Natural killer cell (primary cell): ENCODE measurements at places on chromosomes 3 and 15. TPM values are rescaled to one million over a fixed set of nuclear protein-coding genes. Genes with fewer than 3 reads are reported as not detected.

GRCh38 chr3:140207541-140207940 lies 272.6 kb downstream of the CLSTN2 start:
- DNase-seq: no peak
- H3K27ac ChIP-seq: no peak overlapping the region
- no peak overlapping the region for H3K4me3 ChIP-seq
- no peaks in the 10 kb centered on the region for H3K4me1 ChIP-seq
- no peaks in the 10 kb centered on the region for H3K27me3 ChIP-seq
- no peaks in the 10 kb centered on the region for H3K36me3 ChIP-seq

MCCC1 gene
- total RNA-seq: 21.7 TPM

CHST2 gene
- total RNA-seq: 113 TPM

SNX22 gene
- total RNA-seq: 0.75 TPM

GRCh38 chr3:41652931-41653330 lies 309.0 kb downstream of the ULK4 start:
- no peak overlapping the region for H3K4me3 ChIP-seq
- DNase-seq: no peak
- no peaks in the 10 kb centered on the region for H3K36me3 ChIP-seq
- no peaks in the 10 kb centered on the region for H3K27me3 ChIP-seq
- H3K4me1 ChIP-seq: no peaks in the 10 kb centered on the region
- no peak overlapping the region for H3K27ac ChIP-seq

SCN5A gene
- not detected for total RNA-seq
